ENCODE measurements at places on chromosomes 7 and 10.

GRCh38 chr10:70885481-70885880 lies 2.9 kb downstream of the PCBD1 start:
- no peak for DNase-seq

DNA sequence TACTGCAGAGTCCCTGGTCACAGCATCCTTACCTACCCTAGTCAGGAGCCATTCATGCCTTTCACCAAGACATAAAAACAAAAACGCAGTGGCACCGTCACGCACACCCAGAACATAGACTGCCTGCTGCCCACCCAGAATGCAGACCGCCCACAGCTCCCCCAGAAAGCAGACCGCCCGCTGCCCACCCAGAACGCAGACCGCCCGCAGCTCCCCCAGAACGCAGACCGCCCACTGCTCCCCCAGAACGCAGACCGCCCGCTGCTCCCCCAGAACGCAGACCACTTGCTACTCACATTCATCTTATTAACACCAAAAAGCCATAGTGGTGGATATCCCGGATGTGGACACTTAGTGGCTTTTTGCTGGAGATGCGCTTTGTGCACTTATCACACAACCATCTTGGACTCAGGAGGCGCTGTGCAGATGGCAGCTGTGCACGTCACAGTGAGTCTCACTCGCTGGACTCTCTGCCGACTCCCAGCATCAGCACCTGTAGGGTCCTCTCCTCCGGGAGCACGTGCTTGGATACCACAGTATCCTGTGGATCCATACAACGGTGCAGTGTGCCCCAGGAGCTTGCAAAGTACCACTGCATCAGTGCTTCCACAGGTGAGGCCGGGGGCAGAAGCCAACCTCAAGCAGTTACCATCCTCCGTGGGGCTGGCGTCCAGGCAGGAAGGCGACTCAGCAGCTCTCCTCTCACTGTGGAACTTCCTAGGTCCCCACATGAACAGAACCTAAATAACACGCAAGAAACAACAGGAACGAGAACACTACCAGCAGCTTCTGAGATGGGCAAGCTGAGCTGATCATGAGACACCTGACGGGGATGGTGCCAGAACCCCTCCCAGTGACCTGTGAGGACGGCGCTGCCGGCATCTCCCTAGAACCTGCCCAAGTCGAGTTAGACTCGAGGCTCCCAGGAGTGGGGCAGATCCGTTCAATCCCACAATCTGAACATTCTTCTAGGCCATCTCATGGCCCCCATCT lies 161.0 kb downstream of the DIP2C start:
- DNase-seq: no peak

DNA sequence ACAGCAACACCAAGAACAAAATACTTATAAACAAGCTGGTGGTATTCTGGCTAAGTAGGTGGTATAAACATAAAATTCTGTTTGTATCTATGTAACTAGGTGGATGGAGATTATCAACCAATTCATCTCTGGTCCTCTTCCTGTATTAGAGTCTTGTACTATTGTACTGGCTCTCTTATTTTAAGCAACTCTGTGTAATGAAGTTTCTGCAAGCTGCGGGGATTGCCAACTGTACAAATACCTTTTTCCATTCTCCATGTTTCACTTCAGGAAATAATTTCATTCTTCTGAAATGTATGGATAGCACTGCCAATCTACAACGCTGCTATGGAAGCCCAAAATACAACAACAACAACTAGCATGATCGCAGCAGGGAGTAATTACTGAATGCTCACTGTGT lies 44.8 kb downstream of the JAZF1 start:
- DNase-seq: no peak

- DNase-seq: no peak
Observed at GRCh38 chr7:151597541-151598444, 78.1 kb upstream of the RHEB start.

DNA sequence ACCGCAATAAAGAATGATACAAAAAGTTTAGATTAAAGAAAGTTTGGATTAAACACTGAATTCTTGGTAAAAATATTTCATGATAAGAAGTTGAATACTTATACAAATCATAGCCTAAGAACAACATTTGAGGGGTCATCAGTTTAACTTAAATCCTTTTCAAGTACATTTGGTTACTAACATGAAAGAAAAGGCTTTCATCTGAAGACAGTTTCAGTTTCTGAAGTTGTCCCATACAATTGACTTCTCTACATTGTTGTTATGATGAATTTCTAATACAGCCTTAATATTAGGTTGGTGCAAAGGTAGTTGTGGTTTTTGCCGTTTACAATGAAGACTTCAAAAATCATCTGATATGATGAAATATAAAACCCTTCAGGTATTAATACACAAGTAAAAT lies 317.5 kb upstream of the MAGI2 start:
- DNase-seq: no peak

- DNase-seq: no peak
Observed at GRCh38 chr7:88522771-88523293, 216.1 kb upstream of the STEAP4 start.

- DNase-seq: no peak
Observed at GRCh38 chr10:6591668-6592067, 11.6 kb upstream of the PRKCQ start.

- no peak for DNase-seq
Observed at GRCh38 chr10:42962902-42963231, 114.0 kb upstream of the RET start.

DNA sequence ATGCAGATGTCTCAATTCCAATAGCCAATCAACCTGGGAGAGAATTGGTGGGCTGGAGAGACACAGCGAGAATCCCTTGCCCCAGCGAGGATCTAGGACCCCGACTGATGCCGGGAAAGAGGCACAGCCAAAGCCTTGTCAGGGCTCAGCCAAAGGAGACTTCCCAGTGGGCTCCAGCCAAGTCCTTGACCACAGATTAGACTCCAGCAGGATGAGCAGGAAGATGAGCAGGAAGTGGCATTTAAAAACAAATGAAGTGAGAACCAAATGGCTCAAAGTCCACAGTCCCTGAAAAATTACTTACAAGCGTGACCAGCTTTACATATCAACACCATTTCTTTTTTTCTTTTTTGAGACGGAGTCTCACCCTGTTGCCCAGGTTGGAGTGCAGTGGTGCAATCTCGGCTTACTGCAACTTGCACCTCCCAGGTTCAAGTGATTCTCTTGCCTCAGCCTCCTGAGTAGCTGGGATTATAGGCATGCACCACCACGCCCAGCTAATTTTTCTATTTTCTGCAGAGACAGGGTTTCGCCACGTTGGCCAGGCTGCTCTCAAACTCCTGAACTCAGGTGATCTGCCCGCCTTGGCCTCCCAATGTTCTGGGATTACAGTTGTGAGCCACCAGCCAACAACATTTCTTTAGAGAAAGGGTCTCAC lies 40.2 kb downstream of the CTBP2 start:
- DNase-seq: no peak

DNA sequence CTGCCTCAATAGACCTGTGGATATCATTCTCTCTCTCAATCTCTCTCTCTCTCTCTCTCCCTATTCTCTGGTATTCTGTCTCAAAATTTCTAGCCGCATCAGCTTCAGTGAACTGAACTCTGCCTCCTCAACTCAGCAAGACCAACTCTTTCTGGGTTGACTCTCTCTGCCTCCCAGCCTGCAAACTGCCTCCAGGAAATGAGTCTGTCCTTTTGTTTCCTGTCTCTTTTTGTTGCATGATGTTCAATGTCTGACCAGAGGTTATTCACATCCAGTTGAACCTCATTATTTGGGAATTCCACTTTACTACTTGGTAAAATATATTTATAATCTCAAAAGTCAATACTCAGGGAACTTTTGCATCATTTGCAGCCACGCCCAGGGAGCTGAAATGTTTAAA lies 682.7 kb upstream of the FZD8 start:
- DNase-seq: no peak

GRCh38 chr7:20441991-20442441 lies 111.3 kb downstream of the ITGB8 start:
- no peak for DNase-seq

DNA sequence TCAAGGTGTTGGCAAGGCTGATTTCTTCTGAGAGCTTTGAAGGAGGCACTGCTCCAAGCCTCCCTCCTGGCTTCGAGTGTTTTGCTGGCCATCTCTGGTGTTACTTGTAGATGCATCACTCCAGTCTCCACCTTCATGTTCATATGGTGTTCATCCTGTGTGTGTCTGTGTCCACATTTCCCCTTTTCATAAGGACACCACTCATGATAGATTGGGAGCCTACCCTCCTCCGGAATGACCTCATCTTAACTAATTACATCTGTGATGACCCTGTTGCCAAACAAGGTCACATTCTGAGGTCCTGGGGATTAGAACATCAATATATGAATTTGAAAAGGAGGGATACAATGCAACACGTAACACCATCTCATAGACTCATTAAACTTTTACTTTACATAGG lies 119.0 kb downstream of the CREB5 start:
- DNase-seq: no peak

DNA sequence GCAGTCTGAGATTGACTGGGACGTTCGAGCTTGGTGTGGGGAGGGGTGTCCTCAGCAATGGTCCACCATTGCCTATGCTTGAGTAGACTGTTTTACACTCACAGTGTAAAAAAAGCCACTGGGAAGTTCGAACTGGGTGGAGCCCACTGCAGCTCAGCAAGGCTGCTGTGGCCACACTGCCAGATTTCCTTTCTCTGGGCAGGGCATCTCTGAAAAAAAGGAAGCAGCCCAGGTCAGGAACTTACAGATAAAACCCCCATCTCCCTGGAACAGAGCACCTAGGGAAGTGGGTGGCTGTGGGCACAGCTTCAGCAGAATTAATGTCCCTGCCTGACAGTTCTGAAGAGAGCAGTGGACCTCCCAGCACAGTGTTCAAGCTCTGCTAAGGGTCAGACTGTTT lies 80.3 kb downstream of the BICC1 start:
- no peak for DNase-seq

- DNase-seq: no peak
Observed at GRCh38 chr7:38211486-38211885, 33.4 kb downstream of the STARD3NL start.

DNA sequence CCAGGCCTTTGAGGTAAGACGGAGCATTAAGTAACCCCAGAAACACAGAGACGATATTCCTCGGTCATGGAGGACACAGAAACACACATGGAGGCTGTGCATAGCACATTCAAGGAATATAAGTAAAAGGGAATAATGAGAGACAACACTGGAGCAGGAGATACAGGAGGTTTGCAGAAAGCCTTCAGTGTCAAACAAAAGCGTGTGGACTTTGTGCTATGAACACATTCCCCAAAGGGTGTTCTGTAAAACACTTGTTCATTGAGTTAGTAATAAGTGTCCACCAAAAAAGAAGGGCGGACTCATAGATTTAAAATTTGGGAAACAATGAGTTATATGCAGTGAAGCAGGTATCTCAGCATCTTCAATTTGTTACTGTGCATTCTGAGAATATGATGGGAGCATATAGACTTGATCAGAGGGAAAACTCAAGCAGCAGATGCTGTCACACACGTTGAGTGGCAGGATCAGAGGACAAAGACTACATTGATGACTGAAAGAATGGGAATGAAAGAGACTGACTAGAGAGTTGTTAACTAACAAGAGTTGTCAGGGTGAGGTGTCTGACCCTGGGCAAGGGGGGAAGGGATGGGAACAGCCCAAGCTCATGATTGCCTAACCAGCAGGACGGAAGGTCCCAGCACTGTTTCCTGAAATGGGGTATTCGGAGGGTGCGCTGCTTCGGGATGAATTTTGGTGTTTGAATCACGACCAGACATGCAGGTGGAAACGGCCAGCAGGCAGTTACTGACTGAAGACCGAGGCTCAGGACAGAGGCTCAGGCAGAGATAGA lies 85.2 kb upstream of the VIPR2 start:
- no peak for DNase-seq

DNA sequence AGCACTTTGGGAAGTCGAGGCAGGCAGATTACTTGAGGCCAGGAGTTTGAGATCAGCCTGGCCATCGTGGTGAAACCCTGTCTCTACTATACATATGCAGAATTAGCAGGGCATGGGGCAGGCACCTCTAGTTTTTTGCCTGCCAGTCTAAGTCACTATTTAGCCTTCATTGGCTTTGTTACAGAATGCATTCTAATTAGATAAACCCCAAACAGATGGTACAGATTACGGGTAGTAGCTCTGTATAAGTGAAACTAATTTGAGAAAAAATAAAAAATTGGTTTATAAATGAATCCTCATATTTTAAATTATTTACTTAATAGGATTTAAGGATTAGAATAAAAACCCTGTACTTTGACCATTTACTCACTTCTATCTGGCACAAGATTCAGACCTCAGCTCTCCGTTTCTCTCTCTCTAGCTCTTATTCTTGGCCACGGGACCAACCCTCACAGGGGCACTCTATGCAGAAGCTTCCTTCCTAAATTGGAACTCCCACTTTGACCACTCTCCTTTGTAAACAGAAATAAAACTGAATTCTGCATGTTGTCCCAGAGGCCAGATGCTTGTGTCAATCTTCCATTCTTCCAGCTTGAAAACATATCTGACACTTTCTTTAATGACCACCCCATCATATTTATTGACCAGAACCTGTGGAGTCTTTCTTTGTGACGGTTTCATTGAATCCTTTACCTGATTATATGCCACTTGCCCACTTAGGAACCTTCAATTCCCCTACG lies 26.8 kb downstream of the BET1 start:
- DNase-seq: no peak

- DNase-seq: peak; percentile 39
Observed at GRCh38 chr7:118153551-118154177, 30.3 kb upstream of the LSM8 start.

GRCh38 chr10:78049851-78050250 lies 16.2 kb downstream of the RPS24 start:
- no peak for DNase-seq

DNA sequence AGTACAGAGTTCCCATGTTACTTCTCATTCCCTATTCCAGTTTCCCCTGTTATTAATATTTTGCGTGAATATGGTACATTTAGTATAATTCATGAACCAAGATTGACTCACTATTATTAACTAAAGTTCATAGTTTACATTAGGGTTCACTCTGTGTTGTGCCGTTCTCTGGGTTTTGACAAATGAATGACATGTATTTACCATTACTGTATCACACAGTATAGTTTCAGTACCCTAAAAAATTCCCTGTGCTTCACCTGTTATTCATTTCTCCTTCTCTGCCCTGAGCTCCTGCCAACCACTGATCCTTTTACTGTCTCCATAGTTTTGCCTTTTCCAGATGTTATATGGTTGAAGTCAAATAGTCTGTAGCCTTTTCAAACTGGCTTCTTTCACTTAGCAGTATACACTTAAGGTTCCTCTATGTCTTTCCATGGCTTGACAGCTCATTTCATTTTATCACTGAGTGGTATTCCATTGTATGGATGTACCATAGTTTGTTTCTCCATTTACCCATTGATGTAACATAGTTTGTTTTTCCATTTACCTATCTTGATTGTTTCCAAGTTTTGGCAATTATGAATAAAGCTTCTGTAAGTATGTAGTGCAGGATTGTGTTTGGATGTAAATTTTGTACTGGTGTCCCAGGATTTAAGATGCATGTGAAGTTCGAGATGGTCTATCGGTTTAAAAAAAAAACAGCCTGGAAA lies 58.8 kb downstream of the CDK14 start:
- no peak for DNase-seq

DNA sequence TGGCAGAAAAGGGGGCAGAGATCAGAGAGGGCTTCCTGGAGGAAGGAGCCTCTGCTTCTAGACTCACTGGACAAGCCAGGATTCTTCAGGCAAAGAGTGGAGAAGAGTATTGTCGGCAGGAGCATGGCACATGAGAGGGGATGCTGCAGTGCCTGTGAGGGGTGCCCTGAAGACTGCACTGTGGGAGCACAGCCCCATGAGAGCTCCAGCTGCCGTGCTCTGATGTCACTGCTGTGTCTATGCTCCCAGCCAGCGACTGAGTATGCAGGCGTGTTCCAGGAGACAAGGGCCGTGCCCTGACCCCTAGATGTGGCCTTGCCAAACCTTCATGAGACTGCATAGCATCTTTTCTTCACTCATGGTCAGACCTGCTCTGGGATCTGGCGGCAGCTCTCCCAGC lies 339.1 kb downstream of the RPS24 start:
- DNase-seq: no peak
